ENCODE measurements at places on chromosomes 4 and X. TPM values are rescaled to one million over a fixed set of nuclear protein-coding genes. Genes with fewer than 3 reads are reported as not detected.

GAGE13 gene
- not detected for total RNA-seq

AKAP4 gene
- total RNA-seq, result not detected

BANK1 gene
- total RNA-seq, result 0.11 TPM

ABCG2 gene
- 0.75 TPM for total RNA-seq

EPGN gene
- 1.3 TPM for total RNA-seq

PDGFRA gene
- total RNA-seq, result 0.34 TPM

ADH1A gene
- total RNA-seq, result not detected

OTUD6A gene
- total RNA-seq, result not detected

TCEAL3 gene
- total RNA-seq, result 1.6 TPM

TREX2 gene
- 2.3 TPM for total RNA-seq

SMR3B gene
- total RNA-seq, result not detected

CCNA2 gene
- 88.3 TPM for total RNA-seq

NAP1L2 gene
- 2.4 TPM for total RNA-seq

NDST3 gene
- not detected for total RNA-seq

VCX3A gene
- total RNA-seq, result not detected

GAGE10 gene
- total RNA-seq, result not detected

CRMP1 gene
- total RNA-seq, result 0.66 TPM

COX7B2 gene
- not detected for total RNA-seq

MAGIX gene
- 1.8 TPM for total RNA-seq

BTC gene
- total RNA-seq, result not detected

CSAG2 gene
- not detected for total RNA-seq
